ENCODE measurements at places on chromosomes 3 and 15.
A peak's percentile ranks its signal among the peaks of the same experiment; 100 is the strongest.

DNA sequence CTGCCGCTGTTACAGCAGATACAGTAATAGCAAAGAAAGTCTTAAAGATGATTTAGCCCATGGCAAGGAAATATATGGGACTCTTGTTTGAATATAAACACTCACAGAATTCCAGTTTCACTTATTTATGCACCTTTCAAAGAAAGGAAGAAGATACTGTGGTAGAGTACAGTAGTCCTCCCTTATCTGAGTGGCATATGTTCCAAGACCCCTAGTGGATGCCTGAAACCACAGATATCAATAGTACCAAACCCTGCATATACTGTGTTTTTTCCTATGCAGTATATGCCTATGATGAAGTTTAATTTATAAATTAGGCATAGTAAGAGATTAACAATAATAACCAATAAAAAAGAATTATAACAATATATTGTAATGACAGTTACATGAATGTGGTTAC is 8.2 kb downstream of the MAP2K1 start:
- DNase-seq, result no peak

DNA sequence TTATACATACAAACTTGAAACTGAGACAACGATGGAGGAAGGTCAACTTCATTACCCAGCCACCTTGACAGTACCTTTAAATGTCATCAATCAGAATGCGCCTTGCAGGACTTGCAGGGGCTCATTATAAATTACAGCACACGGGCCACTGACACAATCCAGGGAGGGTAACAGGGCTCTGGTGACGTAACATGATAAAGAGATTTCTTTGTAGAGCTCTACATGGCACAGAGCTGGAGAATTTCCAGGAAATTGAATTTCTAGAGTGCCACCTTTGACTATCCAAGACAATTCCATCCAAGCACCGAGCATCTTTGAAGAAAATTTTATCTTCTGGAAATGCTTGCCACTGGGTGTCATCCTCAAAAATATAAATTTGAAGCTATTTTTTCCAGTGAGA is 486.0 kb downstream of the FOXP1 start:
- no peak for DNase-seq

GRCh38 chr15:41928637-41929620 is 35.1 kb upstream of the SPTBN5 start:
- DNase-seq, result no peak

DNA sequence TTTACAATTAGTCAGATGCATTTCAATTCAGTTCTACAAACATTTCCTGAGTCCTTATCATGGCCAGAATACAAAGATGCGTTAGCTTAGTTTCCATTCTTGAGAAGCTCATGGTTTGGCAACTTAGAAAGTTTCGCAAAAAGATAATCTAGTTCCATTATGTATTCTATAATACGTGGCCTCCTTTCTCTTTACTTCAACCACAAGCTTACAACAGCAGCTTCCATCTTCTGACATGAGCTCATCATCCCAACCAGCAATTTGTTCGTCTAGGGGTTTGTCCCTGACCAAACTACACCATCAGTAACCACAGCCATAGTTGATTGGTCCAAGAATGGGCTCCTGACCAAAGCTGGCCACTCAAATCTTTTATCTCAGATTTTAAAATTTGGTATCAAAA is 267.6 kb upstream of the TBC1D5 start:
- DNase-seq, result no peak

GRCh38 chr15:70539409-70539808 is 223.9 kb downstream of the UACA start:
- no peak for DNase-seq

- DNase-seq, result no peak
These were observed 169.0 kb downstream of the GHSR start for GRCh38 chr3:172279191-172279640.

DNA sequence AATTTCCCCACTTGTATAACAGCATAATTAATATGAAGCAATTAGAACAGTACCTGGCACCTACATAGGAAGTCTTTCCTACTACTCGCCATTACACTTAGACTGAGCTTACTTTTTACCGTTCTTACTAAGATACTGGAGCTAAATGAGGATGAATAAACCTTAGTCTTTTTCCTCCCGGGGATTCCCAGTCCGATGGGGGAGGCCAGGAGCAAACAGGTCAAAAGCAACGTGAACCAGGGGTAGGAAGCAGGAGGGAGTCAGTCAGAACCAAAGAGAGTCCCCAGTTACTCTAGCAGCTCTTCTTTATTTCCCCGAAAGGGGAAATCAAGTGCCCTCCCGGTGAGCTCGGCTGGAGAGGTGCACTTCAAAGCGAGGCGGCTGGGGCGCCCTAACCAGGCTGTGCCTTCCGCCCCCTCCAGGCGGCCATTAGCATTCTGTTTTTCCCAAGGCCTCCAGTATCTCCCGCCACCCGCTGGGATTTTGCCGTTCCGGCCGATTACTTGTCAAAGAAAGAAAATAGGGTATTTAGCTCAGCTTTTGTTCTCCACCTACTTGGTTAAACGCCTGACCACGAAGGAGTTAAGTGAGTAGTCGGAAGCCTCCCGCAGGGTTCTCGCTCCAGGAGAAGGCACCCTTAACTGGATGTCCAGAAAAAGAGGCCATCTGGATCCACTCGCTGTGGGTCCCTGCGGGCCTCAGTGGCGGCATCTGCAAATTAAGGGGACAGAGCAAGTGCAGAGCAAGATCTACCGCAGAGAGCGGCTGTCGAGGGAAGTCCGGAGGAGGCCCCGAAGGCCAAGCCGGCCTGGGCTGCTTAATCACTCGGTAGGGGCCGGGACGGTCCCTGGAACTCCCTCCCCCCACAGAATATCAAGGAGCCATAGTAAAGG is 6.3 kb upstream of the EOMES start:
- DNase-seq, result no peak

- no peak for DNase-seq
These were observed 293.1 kb upstream of the CHRM5 start for GRCh38 chr15:33675246-33675645.

DNA sequence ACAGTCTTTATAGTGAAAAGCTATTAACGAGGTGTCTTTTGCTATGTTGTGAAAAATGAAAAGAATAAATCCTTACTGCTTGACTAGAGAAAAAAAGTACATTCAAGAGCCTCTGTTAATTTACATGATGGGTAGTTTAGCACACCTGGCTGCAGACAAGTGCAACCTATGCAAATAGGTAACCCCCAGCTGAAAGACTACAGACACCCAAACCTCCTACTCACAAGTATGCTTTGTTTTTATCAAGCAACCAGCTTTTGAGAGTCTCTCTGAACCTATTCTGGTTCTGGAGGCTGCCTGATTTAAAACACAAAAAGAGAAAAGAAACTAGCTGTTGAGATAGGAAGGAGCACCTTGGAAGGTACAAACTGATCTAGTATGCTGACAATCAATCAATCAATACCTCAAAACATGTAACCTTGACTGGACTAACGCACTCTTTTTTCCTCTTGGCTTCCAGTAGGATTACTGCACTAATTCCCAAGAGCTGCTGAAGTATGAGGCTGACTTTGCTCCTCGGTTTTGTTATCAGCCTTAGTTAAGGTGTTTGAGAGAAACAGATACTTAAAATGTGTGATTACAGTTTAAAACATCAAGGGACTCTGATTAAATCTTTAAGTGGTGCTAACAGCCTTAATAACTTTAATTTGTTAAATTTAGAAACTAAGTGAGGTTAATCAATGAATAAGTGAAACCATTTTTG is 63.6 kb downstream of the OSBPL10 start:
- DNase-seq, result no peak

DNA sequence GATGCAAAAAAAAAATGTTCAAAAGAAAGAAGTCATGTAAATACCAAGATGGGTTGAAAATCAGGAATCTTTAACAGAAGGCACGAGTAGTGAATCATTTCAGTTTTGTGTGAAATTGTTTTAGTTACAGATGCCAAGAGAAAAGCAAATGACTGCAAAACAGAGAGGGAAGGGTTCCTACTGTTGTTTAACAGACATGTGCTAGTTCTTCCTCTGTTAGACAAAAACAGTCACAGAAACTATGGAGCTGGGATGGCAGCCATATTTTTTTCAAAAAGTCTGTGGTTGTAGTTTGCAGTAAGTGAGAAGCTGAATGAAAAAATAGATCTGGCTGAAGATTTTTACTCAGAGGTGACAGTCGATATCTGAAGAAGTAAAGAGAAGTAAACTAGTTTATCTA is 511.9 kb downstream of the ZIC1 start:
- DNase-seq, result no peak

DNA sequence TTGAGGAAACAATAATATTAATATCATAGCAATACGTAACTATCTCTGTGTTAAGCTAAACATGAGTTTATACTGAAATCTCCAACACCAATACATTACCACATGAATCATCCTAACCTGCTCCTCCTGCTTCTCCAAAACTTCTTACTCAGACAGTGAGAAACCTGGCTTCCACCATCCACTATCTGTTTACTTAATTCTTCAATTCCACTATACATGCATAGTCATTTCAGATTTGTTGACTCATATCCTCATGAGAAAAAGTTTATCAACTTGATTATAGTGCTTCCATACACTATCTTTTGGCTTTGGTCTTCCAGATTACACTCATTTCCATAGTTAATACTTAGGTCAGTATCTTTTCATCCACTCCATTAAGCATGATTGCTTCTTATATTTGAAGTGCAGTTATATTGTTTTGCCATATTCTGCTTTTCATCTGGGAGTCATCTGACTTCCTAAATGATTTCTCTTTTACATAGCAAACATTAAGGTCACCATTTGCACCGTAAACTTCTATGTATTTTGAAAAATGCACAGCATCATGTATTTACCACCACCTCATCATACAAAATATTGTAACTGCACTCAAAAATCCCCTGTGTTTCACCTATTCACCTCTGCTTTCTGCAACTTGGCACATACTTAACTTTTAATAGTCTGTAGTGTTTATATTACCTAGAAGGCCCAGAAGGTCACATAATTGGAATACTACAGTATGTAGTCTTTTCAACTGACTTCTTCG is 970.6 kb downstream of the DIPK2A start:
- no peak for DNase-seq

- DNase-seq, result no peak
These were observed 438.2 kb upstream of the PROK2 start for GRCh38 chr3:72223116-72223515.

DNA sequence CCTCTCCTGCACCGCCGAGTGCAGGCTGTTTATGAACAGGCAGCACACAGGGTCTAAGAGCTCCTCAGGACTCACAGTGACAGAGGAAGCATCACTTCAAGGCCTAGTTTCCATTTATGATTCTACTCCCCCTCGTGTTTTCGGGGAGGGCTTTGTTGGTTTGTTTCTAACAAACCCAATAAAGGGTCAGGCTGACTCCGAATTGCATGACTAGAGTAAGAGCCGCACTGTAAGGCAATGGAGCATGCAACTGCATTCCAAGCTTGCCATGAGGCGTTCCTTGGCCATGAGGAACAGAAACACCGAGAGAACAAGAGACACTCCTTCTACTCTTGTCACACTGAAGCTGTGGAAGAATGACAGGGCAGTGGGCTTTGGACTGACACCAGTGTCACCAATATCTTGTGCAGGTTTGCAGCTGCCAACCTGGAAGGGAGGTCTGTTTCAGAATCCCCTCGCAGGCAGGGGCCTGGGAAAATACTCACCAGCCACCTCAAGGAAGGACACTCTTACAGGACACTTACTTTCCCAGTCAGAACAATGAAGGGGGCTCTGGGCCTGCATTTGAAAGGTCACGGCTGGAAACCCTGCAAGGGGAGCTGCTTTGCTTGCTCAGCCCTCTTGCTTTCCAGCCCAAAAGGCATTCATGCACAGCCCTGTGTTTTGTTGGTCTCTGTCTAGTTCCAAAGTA is 96.8 kb downstream of the ADAMTS17 start:
- no peak for DNase-seq

DNA sequence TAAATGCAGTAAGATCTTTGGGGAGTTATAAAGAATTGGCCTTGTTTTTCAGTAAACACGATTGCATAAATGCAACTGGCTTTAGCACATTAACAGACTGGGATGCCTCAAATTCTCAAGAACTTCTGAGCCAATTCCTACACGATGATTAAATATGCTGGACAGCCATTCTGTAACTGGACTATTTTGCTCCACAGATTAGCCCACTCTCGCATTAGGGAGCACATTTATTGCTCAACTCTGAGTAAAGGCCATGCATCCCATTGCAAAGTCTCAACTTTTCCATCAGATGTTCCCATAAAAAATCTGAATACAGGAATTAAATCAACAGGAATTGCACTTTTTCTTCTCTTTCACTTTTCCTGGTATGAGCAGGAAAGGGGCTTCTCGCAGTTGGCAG is 66.7 kb upstream of the PRICKLE2 start:
- DNase-seq, result no peak

- no peak for DNase-seq
These were observed 5.0 kb downstream of the ITGB5 start for GRCh38 chr3:124881976-124882697.

- no peak for DNase-seq
These were observed 30.2 kb downstream of the FAM174B start for GRCh38 chr15:92625251-92625980.

GRCh38 chr15:88911766-88912118 is 1.4 kb downstream of the MFGE8 start:
- DNase-seq, result no peak

DNA sequence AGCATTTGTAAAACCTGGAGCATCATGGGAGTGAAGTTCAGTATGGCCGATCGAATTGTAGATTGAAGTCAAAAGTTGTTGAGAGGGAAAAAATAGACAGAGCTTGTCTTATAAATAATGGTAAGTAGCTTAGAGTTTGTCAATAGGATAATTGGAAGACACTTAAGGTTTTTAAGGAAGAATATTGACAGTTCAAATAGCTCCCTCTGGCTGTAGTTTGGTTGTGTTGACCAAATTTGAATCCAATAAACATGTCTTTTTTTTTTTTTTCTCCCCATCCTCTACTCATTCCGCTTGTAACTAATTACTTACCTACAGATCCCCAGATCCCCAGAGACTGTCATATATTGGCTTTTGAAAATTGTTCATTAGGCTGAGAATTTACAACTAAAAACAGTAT is 677.0 kb downstream of the AGBL1 start:
- DNase-seq, result no peak

DNA sequence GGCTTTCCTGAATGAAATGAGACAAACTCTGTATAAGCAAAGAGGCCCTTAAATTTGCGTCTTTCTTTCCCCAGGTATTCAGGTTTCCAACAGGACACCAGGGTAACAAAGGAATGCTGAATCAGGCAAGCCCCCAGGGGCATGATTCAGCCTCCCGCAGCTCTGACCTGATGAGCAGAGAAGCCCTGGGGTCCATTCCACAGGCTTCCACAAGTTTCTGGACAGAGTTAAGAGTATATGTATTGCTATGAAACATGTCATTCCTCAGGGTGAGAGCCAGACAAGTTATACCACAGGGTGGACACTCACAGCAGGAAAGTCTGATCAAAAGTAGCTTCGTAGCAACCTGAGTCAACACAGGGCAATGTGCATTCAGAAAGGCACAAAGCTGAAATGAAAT is 68.1 kb upstream of the CTNNB1 start:
- DNase-seq, result no peak

- DNase-seq, result no peak
These were observed 174.5 kb upstream of the BCHE start for GRCh38 chr3:166011771-166012170.

- DNase-seq, result no peak
These were observed 81.9 kb upstream of the PLXND1 start for GRCh38 chr3:129688271-129688895.

GRCh38 chr3:58333206-58334012 is 717 bp downstream of the PXK start:
- DNase-seq, result peak; percentile 57

Data from Peyer's patch (tissue), 4 donors.